Caki2 (cell line): ENCODE measurements at places on chromosomes 6 and 20. TPM values are rescaled to one million over a fixed set of nuclear protein-coding genes. Genes with fewer than 3 reads are reported as not detected.

- DNase-seq = no peak
Observed at GRCh38 chr6:155450240-155450581, 5.4 kb downstream of the NOX3 start.

DNA sequence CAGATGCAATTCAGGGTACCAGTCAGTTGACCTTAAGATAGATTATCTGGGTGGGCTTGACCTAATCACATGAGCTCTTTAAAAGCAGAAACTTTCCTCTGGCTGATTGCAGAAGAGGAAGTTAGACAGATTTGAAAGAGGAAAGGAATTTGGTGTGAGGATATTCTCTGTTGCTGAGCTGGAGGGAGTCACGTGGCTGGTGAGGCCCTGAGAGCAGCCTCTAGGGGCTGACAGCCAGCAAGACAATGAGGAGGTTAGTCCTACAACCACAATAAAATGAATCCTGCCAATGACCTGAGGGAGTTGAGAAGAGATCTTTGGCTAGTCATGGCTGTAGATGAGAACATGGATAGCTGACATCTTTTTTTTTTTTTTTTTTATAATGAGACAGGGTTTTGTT is 87.0 kb upstream of the B3GAT2 start:
- no peak for DNase-seq

- DNase-seq = no peak
Observed at GRCh38 chr6:46367354-46368168, 123.7 kb downstream of the RCAN2 start.

The ROS1 gene
- not detected in 2 replicates for total RNA-seq

The SIGLEC1 gene
- total RNA-seq = not detected in 2 replicates

DNA sequence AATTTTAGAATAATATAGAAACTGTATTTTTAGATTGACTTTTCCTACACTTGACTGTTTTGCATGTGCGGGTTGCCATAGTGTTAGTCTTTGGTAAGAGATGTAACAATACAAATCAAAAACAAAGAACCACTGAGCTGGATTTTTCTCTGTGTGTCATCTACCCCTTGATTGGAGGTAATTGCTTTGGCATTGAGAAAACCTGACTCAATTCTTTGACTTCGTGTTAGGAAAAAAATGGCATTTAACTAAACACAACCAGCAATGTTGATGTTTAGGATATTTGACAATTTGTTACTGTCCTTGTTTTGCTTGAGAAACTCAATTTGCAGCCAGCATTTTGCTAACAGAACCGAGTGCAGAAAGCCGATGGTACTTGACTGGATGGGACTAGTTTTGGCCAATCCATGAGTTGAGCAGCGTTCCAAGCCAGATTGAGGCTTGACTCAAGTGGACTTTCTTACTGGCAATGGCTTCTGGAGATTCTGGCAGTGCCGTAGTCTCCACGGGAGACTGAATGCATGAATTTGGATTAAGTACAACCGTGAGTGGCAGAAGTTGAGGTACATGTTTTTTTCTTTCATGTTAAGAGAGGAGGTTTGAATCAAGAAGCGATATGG is 17.1 kb downstream of the TPBG start:
- DNase-seq = no peak

The KIAA1755 gene
- total RNA-seq = 0.20 TPM in 1 of 2 replicates, not detected in the other

GRCh38 chr6:91538622-91539021 is 951.8 kb upstream of the MAP3K7 start:
- no peak for DNase-seq

GRCh38 chr6:106098383-106099234 is 12.5 kb downstream of the PRDM1 start:
- no peak for DNase-seq

GRCh38 chr6:79536954-79537747 is at the start of gene LCA5:
LCA5 (minus strand) TSS chr6:79537430; CDS start chr6:79518894, 18,536 bp downstream.
- DNase-seq = peak; percentile 95

The FAM83B gene
- not detected in 2 replicates for total RNA-seq

GRCh38 chr20:7375905-7376304 is 564.4 kb downstream of the HAO1 start:
- peak; percentile 6 for DNase-seq
